ENCODE measurements at places on chromosomes 7 and 10.

DNA sequence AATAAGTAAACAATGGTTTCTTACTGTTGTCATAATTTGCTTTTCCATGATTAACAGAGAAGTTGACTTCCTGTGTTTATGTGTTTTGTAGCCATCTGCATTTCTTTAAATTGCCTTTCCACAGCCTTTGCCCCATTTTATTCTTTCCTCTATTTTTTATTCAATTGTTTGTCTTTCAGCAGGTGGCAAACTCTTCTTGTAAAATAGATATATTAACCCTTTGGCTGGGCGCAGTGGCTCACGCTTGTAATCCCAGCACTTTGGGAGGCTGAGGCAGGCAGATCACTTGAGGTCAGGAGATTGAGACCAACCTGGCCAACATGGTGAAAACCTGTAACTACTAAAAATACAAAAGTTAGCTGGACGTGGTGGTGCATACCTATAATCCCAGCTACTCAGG lies 50.6 kb upstream of the CAPZA2 start:
- ATAC-seq: no peak

- no peak for ATAC-seq
These were observed 2.6 kb upstream of the ZNF503 start for GRCh38 chr10:75403939-75404814.

- peak; percentile 75 for ATAC-seq
These were observed 4.9 kb upstream of the PHKG1 start for GRCh38 chr7:56097700-56098099.

GRCh38 chr10:44674536-44675386 lies 236.4 kb upstream of the TMEM72 start:
- ATAC-seq: no peak

- ATAC-seq: no peak
These were observed 129.6 kb upstream of the SEMA3A start for GRCh38 chr7:84324136-84324630.

DNA sequence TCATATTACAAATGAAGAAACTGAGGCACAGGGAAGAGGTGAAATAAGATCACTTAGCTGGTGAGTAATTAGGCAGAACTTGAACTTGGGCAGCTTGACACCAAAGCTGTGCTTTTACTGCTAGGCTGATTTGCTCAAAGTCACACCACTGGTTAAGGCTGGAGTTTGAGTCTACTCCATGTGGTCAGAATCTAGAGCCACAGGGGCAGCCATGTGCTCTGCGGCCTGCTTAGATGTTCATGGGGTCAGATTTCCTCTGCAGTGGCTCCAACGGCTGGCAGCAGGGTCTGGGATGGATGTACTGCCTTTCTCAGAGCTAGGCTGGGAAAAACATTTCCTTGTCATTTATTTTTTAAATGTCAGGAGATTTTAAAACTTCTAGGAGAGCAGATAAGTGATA lies 417.5 kb downstream of the KCNMA1 start:
- no peak for ATAC-seq

DNA sequence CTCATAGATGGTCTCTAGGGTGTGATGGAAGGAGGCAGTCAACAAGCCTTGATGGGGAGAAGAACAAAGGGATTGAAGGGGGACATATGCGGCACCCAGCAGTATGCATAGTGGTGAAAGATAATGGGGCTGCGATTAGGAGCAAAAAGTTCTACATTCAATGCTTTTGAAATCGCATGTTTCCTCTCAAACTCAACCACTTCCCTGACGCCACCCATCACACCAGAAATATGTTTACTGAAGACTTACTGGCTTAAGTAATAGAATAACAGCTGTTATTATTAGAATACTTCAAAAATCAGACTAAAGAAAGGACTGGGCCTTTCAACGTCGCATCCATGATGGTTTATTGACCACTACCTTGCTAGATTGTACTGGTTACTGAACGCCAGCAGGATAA lies 31.5 kb downstream of the MKRN1 start:
- ATAC-seq: no peak

DNA sequence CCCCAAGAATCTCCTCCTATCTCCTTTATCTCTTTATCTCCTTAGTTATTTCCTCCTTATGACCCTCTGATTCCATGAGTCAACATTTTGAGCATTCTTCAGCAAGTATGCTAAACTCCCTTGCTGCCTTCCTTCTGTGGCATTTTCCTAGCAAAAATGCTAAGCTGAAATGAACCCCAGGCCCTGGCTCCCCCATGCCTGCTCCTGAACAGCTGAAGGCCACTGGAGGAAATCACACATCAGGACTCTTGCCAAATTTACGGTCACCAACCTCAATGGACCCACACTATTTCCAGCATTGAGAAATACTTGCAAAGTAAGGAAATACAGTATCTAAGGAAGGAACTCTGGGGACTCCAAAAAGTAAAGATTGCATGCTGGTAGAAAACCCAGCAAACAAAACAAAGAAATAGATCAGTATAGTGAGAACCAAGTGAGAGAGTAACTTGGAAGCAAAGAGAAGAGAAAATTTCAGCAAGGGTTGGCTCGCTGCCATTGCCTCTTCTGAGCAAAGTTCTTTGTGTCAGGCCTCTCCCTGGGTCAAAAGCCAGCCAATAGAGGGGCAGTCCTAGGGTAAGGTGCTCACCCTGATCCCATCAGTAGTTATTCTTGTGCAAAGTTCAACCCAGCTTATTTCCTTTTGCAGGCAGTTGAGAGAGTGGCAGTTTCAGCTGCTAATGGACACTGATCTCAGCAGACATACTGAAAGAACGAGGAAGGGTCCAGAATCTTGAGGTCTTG lies 5.1 kb upstream of the PLEKHS1 start:
- no peak for ATAC-seq

DNA sequence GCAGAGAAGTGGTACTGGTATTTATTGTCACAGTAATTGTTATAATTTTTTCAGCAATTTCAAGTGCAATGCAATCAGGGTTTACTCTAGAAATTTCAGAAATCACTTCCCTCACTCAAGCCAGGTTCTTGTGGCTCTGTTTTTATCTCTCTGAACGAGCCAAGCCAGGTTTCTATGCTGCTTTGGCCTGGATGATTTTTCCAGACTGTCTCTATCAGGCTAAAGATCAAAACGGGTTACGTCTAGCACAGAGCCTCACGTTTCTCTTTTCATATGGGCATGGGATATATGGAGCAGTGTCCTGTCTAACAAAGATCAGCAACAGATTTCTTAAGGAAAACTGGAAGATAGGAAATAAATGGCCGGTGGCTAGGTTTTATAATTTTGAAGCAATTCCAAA lies 1105.3 kb downstream of the NRG3 start:
- no peak for ATAC-seq

GRCh38 chr7:107994421-107995030 lies 8.4 kb downstream of the LAMB1 start:
- no peak for ATAC-seq

DNA sequence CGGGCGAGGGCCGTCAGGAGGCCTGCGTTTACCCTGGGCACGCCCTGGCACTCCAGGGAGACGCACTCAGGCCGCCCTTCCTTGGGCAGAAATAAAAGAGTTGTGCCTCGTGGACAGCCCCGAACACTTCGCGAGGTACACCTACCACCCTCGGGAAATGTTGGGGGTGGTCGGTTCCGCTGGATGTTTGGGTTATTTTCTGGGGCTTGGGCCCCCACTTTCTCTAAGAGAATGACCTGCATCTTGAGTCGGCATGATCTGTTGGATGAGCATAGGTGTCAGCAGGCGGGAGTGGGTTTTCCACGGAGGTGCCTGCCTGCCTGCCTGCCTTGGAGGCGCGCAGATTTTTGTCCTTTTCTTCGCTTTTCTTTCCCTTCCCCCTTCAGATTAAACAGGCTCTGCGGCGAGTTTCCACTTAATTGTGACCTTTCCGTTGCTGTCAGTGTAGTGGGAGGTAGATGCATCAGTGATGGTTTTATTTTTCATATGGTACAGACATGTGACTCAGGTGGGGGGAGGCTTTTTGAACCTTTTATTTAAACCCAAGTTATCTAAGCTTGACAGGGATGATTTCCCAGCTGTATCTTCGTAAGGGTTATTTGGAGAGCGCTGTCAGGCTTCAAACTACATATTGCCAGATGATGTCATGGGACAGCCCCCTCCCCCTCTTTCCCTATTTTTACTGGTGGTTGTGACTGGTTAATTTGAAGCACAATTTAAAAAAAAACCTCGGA lies 661 bp downstream of the HECTD2 start:
- no peak for ATAC-seq

DNA sequence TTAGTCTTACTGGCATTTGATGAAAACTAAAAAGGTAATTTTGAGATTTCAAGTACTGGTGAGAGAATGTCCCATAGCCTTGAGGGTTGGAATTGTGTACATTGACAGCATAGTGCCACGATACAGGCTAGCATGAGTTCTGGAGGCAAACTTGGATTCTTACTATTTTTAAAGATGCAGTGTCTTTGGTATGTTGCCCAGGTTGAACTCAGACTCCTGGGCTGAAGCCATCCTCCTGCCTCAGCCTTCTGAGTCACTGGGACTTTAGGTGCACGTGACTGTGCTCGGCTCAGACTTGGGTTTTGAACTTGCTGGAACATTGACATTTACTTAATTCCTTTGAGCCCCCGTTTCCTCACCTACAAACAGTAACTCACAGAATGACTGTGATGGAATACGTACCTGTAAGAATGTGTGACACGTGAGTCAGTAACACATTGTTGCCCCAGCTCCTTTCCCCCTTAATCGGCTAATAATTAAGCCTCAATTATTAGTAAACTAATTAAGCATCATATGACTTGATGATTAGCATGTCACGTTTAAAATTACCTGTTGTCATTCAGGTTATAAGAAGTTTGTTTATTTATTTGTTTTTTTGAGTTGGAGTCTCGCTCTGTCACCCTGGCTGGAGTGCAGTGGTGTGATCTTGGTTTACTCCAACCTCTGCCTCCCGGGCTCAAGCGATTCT lies 10.6 kb downstream of the DNAJB6 start:
- ATAC-seq: peak; percentile 94

DNA sequence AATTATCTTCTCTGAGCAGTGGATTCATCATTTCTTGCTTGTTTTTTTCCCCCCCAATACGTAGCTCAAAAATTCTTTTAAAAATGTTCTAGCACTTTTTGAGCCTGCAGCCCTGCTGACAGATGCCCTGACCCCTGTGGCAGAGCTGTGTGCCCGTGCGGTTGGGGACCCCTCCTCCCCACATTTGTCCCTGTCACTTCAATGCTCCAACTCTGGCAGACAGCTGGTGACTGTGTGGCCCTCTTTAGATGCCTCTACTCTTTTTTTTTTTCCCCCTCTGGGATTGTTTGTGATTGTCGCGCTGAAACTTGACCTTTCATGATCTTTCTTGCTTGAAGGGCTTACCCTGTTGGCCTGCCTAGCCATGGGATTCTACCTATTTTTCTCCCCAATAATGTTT lies 214.1 kb downstream of the TMEM178B start:
- no peak for ATAC-seq

- no peak for ATAC-seq
These were observed 12.2 kb downstream of the MCU start for GRCh38 chr10:72704117-72704516.

DNA sequence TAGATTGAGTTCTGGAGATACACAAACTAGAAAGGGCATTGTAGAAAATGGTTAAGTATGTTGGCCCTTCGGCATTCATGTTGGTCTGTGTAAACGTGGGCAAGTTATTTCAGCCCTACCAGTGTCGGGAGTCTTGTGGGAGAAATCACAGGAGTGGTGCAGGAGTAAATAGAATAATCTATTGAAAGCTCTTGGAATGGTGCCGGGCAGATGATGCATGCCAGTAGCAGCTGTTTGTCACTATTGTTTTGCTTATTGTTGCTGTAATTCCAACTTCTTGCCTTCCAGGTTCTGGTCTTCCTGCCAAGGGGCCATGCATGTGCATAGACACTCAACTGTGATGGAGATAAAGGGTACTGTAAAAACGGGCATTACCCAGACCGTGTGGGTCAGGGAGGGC lies 259.4 kb downstream of the CAMK1D start:
- ATAC-seq: no peak

DNA sequence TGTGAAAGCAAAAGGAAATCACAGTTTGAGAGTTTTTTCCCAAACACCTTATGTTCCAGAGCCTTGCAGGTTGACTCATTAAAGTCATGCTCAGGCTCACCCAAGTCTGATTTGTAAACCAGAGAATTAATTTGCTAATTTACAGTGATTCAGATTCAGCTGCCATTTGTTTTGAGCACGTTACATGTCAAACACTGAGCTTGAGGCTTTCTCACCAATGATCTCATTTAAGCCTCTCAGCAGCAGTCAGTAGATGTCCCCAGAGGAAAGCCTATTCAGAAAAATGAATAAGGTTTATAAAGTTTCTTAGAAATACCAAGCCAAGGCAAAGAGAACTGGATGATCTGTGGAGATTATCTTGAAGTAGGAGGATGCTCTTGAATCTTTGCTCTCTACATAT lies 420.4 kb downstream of the HTR7 start:
- no peak for ATAC-seq

- no peak for ATAC-seq
These were observed 67.6 kb upstream of the C1GALT1 start for GRCh38 chr7:7114575-7115291.

GRCh38 chr10:102322914-102323313 lies 72.6 kb upstream of the NFKB2 start:
- ATAC-seq: no peak

GRCh38 chr7:120254845-120255244 lies 18.1 kb upstream of the KCND2 start:
- no peak for ATAC-seq

DNA sequence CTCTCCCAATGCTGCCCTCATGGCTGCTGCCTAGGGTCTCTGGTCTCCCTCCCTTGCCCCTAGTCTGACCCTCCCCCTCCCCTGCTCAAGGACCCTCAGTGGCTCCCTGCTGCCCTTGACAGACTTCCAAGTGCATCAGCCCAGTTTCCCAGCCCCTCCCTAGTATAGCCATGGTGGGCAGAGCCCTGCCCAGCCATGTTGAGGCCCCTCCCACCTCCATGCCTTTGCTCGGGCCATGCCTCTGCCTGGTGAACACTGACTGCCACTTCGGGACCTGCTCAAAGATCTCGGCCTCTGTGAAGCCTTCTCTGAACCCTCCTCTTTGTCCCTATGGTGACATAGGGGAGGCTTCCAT lies 73.2 kb downstream of the MYL10 start:
- ATAC-seq: no peak

- ATAC-seq: peak; percentile 66
These were observed 70.6 kb downstream of the FGFR2 start for GRCh38 chr10:121527690-121528089.

DNA sequence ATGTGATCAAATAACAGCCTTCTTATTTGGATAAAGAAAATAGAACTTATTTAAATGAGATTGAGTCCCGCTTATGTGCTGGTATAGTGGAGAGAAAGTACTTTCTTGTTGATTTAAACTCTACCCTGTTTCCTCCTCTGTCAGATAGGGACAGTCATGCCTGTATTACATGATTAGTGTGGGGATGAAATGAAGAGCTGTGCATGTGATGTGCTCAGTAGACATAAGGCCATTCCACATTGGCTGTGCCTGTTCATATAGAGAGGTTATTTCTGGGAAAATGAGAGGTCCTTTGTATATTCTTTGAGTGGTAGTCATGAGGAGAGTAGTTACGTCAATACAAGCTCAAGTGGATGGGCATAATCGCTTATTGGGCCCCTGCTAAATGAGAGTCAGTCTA lies 5.7 kb downstream of the MTURN start:
- ATAC-seq: no peak

- no peak for ATAC-seq
These were observed 100.0 kb downstream of the GRID1 start for GRCh38 chr10:86266446-86267242.

- ATAC-seq: peak; percentile 48
These were observed 103.1 kb upstream of the APBB1IP start for GRCh38 chr10:26334932-26335573.

All from gastroesophageal sphincter (tissue), 4 donors.